GM19239 (cell line): ENCODE measurements at places on chromosomes 3 and 15.

GRCh38 chr15:62119227-62119864 is 45.7 kb downstream of the C2CD4B start:
- DNase-seq = no peak

- no peak for DNase-seq
Observed at GRCh38 chr3:129503471-129504291, 24.8 kb upstream of the RHO start.

GRCh38 chr3:82509106-82509842 is 747.8 kb upstream of the GBE1 start:
- DNase-seq = no peak

DNA sequence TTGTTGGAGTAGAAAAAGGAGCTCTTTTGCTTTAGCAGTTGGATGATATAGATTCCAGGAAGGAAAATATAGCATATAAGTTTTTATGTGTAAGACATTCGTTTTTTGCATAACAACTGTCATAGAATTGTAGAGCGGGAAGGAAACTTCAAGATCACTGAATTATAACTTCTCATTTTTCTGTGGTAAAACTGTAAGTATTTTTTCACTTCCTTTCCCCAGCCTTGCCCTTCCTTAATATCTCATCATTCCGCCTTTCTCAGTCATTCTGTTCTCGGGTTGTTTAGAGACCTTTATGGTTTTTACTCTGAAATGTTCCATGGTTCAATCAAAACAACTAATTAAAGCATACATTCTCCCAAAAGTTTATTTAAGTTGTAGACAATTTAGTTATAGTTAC is 1.1 kb downstream of the EAF2 start:
- no peak for DNase-seq

- no peak for DNase-seq
Observed at GRCh38 chr15:89244574-89244903, 760 bp downstream of the FANCI start.

DNA sequence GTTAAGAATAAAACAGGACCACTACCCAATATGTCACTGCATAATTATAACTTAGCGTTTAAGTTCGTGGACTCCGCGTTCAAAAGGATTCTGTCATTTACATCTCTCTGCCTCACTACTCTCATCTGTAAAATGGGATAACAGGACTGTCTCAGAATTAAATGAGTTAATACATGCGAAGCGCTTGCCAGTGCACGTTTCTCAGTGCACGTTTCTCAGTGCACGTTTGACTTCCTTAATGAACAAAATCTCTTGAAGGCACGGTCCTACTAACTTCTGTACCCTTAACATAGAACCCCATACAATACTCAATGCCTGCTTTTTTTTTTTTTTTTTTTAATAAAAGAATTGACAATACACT is 499 bp downstream of the RABL3 start:
- no peak for DNase-seq

GRCh38 chr3:192445770-192446644 is 281.3 kb downstream of the FGF12 start:
- no peak for DNase-seq

DNA sequence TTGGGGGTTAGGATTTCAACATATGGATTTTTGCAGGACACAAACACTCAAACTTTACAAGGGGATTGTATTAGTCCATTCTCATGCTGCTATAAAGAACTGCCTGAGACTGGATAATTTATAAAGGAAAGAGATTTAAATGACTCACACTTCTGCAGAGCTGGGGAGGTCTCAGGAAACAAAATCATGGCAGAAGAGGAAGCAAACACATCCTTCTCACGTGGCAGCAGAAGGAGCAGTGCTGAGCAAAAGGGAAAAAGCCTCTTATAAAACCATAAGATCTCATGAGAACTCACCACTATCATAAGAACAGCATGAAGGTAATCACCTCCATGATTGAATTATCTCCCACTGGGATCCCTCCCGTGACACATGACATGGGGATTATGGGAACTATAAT is 1183.1 kb downstream of the ZPLD1 start:
- no peak for DNase-seq

DNA sequence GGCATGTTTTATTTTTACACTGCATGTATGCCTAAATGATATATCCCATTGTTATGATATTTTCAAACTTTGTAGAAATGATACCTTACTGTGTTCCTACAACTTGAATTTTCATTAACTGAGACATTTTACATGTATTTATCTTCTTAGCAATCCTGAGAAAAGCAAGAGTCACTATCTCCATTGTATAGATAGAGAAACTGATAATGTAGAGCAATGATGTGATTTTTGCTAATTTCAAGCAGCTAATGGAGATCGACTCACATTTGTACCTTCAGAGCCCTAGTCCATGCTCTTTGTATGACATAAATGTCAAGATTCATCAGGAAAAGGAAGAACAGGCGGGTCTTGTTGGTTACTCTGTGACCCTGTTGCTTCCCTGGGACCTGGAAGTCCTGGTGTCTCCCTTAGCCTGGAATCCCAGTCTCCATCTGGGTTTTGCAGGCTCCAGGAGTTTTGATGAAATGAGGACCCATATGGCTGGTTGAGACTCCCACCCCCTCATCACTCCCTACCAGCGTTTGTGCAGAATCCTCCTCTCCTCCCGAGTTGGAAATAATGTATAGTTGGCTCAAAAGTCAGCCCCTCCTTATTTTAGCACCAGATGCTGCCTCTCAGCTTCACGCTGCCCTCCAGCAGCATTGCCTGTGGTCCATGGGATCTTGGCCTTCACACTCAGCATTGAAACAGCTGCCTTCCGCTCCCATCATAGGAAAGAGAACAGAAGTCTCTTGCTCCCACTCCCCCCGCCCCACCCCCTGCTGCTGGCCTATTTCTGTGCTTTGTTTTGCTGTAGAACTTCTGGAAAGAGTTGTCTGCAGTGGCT is 67.1 kb downstream of the APBA2 start:
- no peak for DNase-seq

GRCh38 chr15:67146875-67147381 is 81.5 kb downstream of the SMAD3 start:
- no peak for DNase-seq

DNA sequence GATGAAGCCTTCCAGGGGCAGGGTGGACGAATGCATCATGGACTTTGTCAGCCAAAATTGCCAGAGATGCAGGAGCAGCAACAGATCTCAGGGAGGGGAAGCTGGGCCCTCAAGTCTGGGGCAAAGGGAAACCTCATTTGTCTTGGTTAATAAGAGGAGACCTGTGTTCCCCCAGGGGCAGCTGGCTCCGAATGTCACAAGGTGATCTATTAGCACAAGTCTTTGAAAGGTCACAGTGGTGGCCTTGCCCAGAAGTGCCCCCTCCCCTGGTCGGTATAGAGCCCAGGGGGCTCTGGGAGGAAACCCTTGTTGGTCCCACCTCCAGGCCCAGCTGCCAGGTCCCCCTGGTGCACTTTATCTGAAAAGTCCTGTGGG is 46.2 kb downstream of the ABTB1 start:
- DNase-seq = no peak

- DNase-seq = no peak
Observed at GRCh38 chr3:81197386-81197785, 564.1 kb downstream of the GBE1 start.

DNA sequence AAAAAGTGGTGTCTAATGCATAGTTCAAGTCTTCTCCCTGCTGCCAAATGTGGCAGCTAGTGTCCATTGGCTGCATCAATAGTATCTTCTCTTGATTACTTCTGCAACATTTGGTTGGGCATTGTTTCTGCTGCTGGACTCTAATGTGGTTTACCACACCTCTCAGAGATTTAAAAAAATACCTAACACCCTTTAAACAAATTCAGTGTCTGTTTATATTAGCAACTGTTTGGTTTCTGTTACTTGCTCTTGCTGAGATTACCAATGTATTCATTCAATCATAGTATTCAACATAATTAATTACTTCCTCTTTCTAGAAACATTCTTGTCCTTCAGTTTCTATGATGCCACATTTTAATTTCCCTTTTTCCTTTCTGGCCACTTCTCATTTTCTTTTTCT is 20.3 kb upstream of the NECTIN3 start:
- no peak for DNase-seq

GRCh38 chr3:177351757-177352158 is 154.5 kb upstream of the TBL1XR1 start:
- DNase-seq = no peak

GRCh38 chr15:63133786-63134185 is 12.1 kb downstream of the LACTB start:
- DNase-seq = no peak

DNA sequence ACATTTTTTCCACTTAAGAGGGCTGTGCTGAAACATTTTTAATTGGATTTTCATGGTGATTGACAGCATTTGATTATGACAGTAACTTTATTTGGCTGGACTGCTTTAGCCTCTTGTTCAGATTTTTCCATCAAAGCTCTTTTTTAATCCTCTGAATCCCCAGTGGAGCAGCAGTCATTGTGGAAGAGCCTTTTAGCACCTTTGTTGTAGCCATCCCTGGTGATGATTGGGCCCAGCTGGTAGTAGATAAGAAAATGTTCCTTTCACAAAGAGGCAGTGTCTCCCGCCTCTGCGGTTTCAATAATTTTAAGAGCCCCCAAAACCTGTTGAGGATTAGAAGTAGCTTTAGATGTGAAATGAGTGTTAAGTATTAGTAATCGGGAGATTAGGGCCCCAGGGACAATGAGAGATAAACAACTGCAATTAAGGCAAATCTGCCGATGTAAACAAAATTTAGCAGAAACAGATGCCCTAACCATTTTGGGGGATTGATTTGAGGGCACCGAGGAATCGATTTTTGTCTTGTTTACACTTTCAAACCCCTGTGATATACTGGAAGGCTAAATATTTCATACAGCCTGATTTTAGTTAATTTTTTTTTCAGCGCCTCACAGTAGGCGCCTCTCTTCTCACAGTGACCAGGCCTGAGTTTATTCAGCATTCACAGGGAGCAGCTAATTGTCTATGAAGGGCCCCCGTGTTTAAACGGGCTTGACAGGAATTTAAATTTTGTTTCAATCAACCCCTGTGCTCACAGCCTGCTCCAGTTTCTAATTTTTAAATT is 43.2 kb upstream of the SKOR1 start:
- DNase-seq = no peak

DNA sequence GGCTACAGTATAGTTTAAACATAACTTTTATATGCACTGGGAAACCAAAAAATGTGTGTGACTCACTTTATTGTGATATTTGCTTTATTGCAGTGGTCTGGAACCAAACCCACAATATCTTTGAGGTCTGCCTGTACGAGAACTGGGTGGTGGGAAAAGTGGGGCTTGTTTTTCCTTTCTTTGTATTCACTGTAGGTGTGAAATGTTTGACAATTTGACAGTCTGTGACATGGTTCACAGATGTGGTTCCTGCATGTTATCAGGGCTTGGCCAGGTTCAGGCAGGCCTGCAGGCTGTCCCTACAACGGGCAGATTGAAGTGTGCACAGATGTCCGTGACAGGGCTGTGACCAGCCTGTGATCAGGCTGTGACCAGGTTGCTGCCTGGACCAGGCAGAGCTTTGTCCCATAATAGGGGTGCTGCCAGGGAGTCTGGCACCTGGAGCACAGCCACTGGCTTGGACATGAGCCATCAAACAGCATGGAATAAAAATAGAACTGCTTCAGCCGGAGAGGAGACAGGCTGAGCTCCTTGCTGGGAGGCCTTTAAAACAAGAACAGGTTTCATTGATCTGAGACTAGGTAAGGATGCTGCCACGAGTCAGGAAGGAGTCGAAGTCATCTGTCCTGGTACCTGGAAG is 61.0 kb downstream of the KLF13 start:
- DNase-seq = no peak

DNA sequence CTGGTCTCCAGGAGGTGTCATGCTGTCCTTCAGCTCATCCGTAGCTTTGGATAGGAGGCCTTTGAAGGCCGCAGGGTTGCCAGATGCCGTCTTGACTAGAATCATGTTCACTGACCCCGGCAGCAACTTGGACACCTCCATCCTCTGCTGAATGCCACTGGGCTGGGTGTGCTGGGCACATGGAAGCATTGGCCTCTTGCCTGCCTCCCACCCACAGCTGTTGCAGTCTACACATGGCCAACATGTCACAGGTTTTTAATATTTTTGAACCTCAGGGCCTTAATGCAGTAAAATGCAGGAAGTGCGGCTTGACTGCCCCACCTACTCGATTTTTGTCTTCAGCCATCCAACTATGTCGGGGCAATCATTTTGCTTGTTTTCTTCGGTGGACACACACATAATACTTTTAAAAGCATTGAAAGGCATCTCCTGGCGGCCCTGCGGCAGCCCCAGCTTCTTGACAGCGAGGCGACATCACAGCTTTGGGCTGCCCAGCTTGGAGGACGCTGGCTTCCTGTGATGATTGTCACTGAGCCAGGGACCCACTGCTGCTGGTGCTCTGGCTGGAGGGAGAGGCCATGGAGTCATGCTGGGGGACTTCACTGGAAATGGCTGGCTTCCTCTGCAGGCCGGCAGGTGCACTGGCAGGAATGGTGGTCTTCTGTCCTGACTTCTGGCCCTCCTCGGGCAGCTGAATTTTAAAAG is 31.6 kb upstream of the ACAD9 start:
- no peak for DNase-seq

DNA sequence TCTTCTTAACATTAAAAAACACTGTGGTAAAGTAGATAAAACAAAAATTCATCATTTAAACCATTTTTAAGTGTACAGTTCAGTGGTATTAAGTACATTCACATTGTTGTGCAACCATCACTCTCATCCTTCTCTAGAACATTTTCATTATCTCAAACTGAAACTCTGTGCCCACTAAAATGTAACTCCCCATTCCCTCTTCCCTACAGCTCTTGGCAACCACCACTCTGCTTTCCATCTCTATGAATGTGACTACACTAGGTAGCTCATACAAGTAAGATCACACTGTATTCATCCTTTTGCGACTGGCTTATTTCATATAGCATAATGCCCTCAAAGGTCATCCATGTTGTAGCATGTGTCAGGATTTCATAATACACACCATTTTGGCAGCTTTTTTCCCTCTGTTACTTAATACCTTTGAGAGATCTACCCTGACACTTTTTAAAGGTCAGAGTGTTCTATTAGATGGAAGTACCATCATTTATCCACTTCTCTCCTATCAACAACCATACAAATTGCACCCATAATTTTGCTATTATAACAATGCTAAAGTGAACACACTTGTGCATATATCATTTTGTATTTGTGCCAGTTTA is 42.9 kb upstream of the FRMD4B start:
- no peak for DNase-seq

DNA sequence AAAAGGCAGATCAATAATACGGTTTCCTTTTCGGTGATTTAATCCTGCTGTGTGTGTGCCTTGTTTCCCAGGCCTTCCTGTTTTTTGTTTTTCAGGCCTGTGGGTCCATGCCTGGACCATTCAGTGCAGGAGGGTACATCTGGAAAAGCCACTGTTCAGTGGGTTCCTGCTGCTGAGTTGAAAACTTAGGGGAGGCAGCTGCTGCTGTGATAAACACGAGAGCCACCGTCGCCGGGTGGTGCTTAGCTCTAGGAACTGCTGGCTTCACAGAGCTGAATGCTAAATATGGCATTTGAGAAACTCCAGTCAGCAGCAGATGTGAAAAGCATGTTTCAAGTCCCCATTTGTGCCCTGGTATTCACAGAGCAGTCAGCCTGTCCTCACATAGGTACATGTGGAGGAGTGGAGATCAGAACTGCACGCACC is 44.0 kb downstream of the SYNM start:
- no peak for DNase-seq

- no peak for DNase-seq
Observed at GRCh38 chr15:59298225-59298853, 74.3 kb downstream of the MYO1E start.
